Renal pelvis (tissue), 12 donors: ENCODE measurements at places on chromosomes 12 and 14.

- peak; percentile 15 for DNase-seq
Observed at GRCh38 chr12:96303653-96304052, 96.6 kb downstream of the CDK17 start.

GRCh38 chr12:105343836-105344235 is 13.3 kb downstream of the C12orf75 start:
- DNase-seq = no peak

DNA sequence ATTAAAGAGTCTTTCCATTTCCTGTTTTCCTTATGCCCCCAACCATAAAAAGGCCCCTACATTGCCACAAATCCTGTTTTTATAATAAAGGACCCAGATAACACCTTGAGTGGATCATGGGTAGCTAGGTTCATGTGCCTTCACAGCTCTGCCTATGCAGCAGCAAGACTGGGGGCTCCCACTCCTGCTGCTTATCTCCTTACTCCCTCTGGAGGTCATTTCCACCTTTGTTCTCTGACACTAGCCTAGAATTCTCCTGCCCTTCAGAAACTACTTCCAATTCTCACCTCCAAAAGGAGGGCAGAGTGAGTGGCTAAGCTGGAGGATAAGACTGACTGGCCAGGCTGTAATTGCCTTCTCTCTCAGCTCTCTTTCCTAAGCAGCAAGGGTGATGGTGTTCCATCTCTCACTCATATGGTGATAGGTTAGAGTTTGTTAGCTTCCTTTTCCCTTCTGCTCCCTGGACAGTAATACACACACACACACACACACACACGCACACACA is 20.0 kb upstream of the STAC3 start:
- DNase-seq = no peak

DNA sequence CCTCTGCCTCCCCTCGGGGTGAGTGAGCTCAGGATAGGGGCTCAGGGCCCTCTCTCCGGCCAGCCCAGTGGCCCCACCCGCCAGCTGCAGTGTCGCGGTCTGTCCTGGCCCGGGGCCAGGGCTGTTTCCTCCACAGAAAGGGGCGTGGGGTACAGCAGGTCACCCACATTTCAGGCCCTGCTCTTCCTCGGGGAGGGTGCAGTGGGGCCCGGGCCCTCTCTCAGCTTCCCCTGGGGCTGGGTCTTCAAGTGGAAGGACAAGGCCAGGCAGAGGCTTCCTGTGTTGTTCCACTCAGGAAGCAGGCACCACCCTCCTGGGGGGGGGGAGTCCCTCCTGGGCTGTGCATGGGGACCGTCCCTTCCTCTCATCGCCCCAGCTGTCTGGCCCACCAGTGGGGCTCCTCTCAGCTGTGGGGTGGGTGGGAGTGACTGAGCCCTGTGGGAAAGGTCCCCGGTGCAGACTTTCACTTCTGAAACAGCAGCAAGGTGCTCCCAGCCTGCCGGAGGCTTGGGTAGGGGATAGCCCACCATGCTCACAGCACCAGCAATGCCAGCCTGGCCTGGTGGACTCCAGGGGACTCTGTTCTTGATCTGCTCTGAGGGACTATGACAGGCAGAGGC is 3.7 kb downstream of the GPR132 start:
- no peak for DNase-seq

GRCh38 chr14:93161411-93161940 is 23.2 kb downstream of the MOAP1 start:
- DNase-seq = no peak

DNA sequence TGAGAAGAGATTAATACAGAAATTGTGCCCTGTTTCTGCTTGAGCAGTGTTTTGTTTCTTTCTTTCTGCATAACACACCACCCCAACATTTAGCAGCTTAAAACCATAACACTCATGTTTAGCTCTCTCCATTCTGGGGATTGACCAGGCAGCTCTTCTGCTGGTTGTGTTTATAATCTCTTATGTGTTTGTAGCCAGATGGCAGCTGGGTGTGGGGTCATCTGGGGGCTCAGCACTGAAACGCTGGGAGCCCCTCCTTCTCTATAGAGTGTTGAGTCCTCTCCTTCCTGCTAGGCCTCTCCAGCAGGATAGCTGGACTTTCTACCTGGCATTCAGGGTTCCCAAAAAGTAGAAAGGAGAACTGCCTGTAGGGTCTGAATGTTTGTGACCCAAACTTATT is 270.6 kb downstream of the TTC8 start:
- DNase-seq = no peak

DNA sequence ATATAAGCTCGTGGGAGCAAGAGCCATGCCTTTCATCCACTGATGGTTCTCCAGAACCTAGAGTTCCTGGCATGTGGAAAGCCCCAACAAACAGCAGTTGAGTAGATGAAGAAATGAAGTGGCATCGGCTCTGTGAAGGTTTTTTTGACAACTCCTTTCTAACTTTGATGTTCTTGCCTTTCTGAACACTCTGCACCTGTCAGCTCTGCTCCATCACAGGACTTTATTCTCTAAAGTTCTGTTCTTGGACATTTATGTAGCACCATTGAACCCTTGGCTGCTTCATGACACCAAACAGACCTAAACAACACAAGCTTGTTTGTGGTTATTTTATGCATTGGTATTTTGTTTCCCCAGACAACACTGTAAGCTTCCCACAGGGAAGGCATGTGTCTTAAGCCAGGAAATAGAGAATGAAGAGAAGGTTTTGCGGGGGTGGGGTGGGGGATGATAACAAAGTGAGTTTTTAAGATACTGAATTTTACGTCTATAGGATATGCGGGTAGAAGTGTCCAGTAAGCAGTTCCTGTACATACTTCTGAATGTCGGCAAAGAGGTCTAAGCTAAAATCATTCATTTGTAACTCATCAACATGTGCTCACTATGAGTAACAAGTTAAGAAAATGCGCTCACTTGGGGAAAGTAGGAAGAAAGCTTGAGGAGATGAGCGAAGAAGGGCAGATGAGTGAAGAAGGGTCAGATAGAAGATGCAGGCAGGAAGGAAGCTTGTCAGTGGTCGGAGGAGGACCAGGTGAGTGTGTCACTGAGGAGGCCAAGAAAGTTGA is 146.0 kb upstream of the PLEKHG7 start:
- DNase-seq = no peak

DNA sequence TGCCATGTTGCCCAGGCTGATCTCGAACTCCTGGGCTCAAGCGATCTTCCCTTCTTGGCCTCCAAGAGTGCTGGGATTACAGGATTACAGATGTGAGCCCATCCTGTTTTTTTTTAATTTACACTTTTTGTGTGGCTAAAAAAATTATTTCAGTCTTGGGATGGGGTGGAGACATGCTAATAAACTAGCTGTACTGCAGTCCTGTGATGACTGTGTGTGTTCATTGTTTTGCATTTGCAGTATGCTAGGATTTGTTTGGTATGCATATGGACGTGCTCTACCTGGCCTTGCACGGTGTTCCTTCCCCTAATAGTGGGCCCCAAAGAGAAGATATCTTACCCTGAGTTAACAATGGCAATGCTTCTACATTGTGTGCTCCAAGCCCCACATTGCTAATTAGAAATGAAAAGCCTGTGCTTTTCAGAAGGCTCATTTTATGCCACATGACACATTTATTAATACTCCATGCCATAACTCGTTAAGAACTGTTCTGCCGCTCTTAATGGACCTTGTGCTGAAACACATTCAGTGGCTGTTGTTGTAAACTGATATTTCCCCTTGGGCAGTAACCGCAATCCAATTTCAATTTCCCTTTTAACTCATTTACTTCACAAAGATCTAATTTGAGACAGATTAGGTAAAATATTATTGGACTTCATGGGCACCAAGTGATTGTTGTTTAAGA is 86.4 kb downstream of the SCN8A start:
- no peak for DNase-seq

DNA sequence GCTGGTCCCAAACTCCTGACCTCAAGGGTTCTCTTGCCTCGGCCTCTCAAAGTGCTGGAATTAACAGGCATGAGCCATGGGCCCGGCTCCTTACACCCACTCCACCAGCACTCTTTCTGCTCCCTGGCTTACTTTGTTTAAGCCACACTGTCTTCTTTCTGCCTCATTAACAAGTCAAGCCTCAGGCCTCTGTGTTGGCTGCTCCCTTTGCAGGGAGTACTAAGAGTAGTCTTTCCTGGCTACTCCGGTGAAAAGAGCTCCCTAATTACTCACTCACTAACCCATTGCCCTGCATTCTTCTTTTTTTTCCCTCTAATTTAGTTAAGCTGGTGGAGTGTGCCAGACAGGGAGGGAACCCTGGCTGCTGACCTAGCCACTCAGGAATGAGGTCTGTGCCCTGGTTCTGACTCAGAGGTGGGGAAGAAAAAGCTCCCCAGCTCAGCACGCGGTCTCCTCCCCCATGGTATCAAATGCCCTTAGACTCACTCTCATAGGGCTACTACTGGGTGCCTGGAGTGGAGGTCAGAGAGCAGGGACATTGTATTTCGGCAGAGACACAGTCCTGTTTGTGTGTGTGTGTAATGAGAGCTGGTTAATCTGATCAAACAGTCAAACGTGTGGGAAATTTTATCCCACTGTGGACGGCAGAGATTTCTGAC is 19.8 kb downstream of the GALNT6 start:
- DNase-seq = peak; percentile 94

DNA sequence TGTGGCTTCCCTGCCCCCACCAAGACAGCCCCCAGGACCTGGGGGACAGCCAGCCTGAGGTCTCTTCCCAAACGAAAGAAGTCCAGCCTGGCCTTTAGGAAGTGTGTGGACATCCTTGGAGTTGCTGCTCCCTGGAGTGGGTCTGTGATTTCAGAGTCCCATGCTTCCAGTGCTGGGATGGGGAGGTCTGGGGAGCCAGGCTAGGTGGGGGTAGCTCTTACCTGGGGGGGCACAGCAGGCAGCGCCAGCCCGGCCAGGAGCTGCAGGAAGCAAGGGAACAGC is 509 bp downstream of the PGF start:
- no peak for DNase-seq

- no peak for DNase-seq
Observed at GRCh38 chr12:104958805-104959334, 780 bp upstream of the SLC41A2 start.

DNA sequence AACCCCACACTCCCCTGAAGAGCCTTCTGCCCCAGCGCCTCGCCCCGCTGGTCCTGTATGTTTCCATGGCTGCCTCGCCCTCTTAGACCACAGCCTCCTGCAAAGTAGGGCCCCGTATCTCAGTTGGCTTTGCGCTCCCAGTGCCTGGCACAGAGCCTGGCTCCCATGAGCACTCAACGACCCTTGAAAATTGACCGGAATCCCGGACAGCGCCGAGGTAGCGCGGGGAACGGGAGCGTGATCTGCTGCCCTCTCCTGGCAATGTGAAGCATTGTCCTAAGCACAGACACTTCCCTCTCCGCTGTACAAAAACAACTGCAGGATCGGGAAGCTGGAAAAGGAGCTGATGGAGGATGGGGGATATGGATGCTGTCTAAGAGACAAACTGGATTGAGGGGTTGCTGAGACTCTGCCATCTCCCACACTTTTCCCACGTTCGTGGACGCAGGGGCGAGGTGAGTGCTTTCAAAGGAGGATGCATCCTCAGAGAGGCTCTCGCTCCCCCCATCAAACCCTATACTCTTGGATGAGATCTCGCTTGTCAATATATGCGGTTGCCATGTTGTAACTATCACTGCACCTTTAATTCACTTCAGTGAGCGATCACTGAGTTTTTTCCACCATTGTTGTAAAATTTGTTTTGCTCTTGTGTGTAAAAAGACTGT is 10.7 kb upstream of the FKBP4 start:
- DNase-seq = no peak

- peak; percentile 30 for DNase-seq
Observed at GRCh38 chr12:68591734-68592418, 18.8 kb upstream of the RAP1B start.

- no peak for DNase-seq
Observed at GRCh38 chr12:109621211-109621694, 47.7 kb downstream of the MVK start.

DNA sequence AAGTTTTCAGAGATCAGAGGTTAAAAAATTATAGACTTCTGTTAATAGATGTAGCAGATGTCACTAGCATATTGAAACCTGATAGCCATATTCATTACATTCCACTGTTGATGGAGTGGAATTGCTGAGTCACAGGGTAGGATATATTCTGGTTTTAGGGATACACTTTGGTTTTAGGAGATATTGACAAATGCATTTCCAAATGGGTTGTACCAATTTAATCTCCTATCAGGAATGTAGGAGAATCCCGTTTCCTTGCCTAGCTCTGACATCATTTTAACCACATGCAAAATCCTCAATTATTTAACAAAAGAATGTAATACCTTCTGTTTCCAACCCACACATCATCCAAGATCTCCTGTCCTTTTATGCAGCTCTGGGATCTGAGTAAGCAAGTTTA is 30.7 kb upstream of the ESR2 start:
- no peak for DNase-seq

DNA sequence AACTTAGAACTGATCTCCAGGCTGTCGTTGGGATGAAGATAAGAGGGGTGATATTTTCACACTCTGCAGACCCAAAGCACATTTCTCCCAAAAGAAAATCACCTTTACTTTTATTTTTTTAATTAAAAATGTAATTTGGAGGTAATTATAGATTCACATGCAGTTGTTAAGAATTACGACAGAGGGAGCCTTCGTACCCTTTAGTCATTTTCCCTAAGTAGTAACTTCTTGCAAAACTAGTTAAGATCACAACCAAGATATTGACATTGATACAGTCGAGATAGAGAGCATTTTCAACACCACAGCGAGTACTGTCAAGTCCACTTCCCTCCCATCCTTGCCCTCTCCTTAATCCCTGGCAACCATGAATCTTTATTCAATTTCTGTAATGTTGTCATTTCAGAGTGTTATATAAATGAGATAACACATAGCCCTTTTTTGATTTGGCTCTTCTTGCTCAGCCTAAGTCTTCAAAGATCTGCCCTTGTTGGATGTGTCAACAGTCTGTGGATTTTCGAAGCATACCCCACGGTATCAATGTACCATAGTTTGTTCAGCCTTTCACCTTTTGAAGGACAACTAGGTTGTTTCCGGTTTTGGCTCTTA is 39.6 kb downstream of the DNAH10 start:
- DNase-seq = no peak

DNA sequence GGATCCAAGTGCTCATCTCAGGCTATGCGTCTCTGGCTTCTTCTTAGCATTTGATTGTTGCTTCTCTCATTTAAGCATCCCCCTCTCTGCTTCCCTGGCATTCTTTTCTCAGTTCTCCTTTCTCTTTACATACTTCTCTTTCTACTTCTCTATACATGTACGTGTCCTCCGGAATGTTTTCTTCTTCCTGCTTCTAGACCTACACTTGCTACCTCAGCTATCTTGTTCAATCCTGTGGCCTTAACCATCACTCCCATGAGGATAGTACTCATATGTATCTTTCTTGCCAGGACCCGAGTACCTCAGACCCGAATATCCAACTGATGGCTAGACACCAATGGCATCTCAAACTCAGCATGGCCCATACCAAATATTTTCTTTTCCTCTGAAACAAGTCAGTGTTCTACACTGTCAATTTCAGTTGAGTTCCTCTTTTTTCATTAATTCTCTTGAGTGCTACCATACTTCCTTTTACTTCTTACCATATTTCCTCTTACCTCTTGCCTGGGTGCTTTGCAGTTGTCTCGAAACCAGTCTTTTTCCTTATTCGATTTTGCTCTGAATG is 115.1 kb upstream of the SLC38A2 start:
- no peak for DNase-seq

- no peak for DNase-seq
Observed at GRCh38 chr14:80570930-80571298, 359.6 kb upstream of the DIO2 start.
